ENCODE measurements at places on chromosomes 1 and 21.

DNA sequence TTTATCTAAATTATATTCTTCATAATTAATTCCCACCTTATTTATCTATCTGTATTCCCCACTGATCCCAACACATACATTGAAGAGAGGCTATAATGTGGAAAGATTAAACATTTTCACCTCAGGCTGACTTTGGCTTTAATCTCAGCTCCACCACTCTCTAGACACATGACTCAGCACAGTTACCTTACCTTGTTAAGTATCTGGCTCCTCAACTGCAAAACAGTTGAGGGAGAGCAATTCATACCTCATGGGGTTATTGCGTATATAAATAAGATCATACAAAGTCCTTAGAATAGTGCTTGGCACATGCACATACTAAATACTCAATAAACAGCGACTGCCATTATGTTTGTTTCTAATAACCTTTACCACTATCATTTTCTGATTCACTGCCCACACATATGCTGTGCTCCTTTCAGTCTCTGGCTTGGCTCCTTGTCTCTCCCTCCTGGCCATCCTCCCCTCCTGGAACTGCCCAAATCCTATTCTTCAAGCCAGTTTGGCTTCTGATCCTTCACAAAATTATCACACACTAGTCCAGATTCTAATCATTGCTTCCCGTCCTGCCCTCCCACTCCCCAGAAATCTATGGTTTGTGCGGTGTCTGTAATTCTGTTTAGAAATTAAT lies 50.1 kb downstream of the BCL9 start:
- no peak for DNase-seq

- DNase-seq = no peak
These were observed 158.8 kb downstream of the CLIC6 start for GRCh38 chr21:34827445-34828235.

DNA sequence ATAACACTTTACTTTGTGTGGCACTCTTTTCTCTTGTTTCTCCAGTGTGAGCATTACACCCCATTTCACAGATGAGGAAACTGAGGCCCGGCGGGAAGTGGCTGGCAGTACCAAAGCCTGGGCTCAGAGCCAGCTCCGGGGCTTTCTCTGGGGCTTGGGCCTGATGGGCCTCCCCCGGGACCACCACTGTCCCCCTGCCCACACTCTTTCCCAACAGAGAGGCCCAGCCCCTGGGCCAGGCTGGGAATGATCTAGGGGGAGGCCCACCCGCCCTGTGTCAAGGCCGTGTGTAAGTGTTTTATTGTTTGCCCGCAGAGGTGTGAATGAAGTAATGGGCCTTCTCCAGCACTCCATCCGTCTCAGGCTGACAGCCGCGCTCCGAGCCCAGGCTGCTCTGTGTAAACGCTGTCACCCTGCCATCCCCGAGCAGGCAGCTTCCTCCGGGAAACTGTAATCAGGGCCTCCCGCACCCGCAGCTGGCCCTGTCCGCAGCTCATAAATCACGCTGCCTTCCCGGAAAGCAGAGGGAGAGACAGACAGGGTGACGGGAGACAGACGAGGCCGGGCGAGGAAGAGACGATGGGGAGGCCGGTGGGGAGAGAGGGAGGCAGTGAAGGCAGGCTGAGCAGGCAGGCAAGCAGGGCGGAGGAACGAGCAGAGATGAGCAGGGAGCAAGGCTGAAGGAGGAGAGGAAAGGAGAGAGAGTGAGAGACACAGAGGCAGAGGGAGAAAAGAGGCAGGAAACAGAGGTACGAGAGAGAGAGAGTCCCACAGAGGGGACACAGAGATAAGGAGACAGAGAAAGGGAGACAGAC lies 109.7 kb upstream of the ZBTB40 start:
- no peak for DNase-seq

DNA sequence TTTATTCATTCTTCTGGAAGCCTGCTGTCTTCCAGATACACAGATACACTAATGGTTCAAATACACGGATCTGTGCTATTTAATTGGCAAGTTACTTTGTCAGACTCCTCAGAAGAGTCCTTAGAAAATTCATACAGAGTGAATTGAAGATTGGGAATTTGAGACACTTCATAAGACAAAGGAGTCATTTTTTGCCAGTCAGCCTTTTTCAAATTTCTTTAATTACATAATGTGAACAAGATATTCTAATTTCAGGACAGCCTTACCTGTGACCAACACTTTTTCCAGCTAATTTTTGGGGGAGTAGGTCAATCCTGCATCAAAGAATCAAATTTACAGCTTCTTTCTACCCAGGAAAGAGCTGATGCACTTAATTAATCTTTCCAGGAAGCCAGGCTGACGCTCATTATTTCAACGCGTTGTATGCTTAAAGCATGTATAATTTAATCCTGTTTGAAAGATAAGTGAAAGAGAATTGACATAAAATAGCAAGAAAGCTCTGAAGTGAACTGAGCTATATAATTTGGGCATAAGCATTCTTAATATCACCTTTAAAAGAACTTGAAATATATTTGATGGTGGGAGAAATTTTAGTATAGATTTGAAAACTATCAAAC lies 12.8 kb upstream of the NRIP1 start:
- no peak for DNase-seq

DNA sequence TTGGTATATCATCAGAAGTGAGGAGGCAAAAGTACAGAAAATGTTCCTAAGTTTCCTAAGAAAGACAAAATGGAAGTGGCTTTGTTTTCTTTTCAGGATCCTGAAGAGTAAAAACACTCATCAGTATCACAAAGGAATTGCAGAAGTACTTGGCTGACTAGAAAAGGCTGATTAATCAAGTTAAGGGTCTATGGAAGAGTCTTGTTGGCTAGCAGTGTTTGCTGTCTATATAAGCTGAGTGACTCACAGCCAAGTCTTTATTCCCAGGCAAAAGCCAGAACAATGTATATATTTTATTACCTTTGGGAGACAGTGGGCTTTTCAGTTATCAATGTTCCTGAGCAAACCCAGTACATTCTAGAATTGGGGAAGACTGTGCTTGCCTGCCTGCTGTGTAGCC lies 777.0 kb downstream of the PLA2G4A start:
- DNase-seq = no peak
